LNCaP clone FGC (cell line): ENCODE measurements at places on chromosomes 6 and 20.

DNA sequence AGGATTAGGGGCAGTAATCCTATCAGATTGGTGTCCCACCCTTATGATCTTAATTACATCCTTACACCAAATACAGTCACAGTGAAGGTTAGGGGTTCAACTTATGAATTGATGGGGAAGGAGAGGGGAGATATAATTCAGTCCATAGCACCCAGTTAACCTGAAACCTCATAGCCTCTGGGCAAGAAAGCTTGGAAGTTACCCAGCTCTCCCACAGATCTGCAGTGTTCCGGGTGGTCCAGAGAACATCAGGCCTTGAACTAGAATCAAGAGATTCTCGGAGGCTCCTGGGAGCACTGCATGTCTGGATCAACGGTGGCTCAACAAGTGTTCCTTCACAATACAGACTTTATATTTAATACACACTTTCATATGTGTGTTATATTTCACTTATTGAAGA is 392.6 kb upstream of the MARCKS start:
- no peak for DNase-seq

- DNase-seq, result no peak
Observed at GRCh38 chr6:91304521-91304920, 717.6 kb upstream of the MAP3K7 start.

- DNase-seq, result no peak
Observed at GRCh38 chr6:11425876-11426275, 111.7 kb upstream of the TMEM170B start.

DNA sequence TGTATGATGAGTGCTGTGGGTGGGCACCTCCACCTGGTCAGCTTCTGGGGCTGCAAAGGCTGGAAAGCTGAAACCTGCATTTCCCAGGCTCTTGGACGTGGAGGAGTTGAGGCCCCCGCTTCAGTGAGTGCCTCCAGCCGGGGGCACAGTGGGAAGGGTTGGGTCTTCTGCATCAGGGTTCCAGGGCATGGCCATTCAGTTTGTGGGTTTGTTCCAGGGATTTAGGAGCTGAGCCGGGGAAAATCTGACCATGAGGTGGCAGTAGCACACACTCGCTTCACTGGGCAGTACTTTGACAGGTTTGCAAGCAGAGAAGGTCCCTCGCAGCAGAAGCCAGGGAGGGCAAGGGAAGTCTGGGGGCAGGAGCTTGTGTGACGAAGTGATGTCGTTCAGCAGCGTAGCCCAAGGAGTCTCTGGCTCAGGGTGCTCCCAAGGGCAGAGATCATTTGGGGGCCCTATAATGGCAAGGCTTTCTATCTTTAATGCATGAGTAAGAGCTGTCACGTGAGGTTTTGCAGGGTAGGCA is 69.5 kb upstream of the SULF2 start:
- peak; percentile 6 for DNase-seq

GRCh38 chr6:80314531-80314930 is 208.1 kb downstream of the BCKDHB start:
- no peak for DNase-seq
